Muscle of back (tissue), 13 donors: ENCODE measurements at places on chromosomes 2 and 18. TPM values are rescaled to one million over a fixed set of nuclear protein-coding genes. Genes with fewer than 3 reads are reported as not detected.
A peak's percentile ranks its signal among the peaks of the same experiment; 100 is the strongest.

DNA sequence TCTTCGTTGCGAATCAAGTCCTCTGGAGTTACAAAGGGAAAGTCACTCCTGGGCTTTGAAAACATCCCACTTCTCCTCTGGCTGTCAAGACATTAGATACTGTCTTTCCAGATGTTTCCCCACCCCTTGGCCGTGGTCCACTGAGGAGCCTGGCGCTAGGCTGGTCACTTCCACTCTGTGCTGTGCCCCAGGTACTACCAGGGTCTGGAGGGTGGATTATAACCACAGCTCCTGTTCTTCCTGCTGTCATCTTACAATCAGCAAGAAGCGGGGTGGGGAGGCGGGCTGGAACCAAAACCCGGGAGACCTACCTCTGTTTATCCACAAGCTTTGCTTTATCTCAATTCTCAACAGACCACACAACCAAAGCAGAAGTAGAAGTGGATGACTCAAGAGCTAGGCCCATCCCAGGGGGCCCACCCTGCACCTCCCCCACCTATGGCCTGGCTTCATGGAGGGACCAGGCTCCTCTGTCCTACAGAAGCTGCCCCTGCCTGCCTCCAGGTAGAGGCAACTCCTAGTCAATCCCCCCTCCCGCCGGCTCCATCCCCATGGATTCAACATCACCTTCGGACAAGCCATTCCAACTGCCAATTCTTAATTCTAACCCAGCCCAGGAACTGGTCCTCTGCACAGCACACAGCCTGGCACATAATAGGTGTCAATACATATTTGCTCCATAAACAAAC lies 17.8 kb downstream of the SMAD7 start:
- peak; percentile 70 for DNase-seq

GRCh38 chr18:63999871-64000270 lies 30.0 kb downstream of the SERPINB8 start:
- DNase-seq = no peak

GRCh38 chr2:170238776-170239175 lies 60.8 kb downstream of the MYO3B start:
- DNase-seq = no peak

GRCh38 chr18:24031318-24031717 lies 16.8 kb downstream of the TTC39C start:
- DNase-seq = no peak

DNA sequence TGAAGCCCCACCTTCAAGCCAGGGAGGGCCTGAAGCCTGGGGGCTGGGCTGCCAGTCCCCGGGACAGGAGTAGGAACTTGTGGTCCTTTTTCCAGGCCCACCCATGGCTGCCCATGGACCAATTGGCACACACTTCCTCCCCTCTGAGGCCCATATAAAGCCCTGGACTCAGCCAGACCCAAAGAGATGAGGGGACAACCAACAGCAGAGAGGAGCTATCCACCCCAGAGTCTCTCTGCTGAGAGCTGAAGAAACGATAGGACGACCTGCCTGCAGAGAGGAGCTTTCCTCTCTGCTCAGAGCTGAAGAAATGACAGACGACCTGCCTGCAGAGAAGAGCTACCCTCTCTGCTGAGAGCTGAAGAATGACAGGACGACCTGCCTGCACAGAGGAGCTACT lies 43.8 kb upstream of the PEX13 start:
- DNase-seq = no peak

GRCh38 chr2:9618410-9618809 lies 12.4 kb downstream of the YWHAQ start:
- no peak for DNase-seq

GRCh38 chr2:217691920-217692666 lies 310.7 kb downstream of the TNS1 start:
- DNase-seq = no peak

GRCh38 chr2:113357071-113357470 lies 78.3 kb upstream of the PAX8 start:
- DNase-seq = no peak

DNA sequence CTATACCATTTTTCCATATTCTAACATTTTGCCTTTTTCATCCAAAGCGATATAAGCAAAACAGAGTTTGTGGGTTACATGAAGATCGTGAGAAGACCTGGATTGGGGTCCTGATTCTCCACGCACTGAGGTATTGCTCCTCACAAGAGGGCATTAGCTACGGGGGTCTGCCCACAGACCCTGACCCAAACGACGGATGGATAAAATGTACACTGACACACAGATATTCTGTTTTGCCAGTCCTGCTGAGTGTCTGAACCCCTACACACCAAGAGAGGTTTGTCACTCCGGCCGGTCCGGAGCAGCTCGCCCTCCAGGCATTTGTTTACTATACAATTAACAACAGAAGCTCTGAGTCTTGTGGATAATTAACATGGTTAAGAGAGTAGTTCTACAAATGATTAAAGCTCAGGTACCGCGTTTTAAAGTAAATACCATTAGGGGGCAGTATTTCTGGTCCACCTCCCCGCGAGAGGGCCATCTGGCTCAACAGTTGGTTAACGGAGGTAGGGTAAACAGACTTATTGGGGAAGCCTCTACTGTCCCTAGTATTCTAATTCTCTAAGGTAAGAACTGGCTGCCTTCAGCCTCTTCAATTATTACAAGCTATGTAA lies 28.4 kb downstream of the SCYGR8 start:
- DNase-seq = no peak

SAG gene
- 0.15 TPM for polyA plus RNA-seq

PTPRN gene
- polyA plus RNA-seq = 0.75 TPM

TSN gene
- 59.1 TPM for polyA plus RNA-seq

CFC1 gene
- not detected for polyA plus RNA-seq

RFX8 gene
- 2.4 TPM for polyA plus RNA-seq

PAX8 gene
- polyA plus RNA-seq = 2.2 TPM
